Anterior cingulate cortex (tissue), 58 donors: ENCODE measurements at places on chromosomes 7 and 10.

DNA sequence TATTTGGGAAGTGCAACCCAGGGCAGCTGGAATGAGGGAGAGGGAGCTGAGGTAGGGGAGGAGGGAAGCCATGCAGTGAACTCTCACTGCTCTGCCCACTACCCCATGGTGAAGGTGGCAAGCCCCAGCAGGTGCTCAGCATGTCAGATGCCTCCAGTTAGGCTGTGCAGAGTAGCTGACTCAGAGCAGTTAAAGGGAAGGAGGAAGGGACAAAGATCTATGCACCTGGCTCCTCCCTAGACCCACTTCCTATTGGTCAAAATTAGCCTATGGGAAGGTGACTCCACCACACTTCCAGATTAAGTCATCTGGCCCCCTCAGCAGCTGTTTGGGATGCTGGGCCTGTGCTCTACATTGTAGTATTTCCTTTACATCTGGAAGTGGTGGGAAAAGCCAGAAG is 125.7 kb upstream of the MTPN start:
- DNase-seq, result no peak

DNA sequence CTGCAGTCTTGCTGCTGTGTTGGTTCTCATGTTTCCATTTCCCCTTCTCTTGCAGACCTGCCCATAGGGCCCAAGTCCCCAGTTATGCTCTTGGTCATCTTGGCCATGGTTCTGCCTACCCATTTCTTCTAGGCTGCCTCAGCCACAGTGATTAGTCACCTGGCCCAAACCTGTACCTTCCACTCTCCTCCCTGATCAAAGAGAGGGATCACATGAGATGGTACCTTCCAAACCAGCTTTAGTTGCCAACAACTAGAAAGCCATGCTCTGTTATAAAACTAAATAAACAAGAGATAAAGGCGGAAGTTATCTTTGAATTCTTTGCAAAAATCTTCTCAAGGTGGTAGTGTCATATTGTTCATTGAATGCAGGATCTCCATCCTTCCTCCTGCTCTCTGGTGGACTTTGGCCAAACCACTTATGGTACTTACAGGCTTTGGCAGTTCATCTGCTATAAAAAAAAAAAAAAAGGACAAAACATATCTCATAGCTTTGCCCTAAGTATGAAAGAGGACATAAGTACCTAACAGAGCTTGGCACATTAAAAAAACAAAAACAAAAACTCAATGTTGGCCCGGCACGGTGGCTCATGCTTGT is 25.8 kb downstream of the TACC2 start:
- DNase-seq, result no peak

GRCh38 chr10:63210611-63211196 is 77.6 kb downstream of the NRBF2 start:
- no peak for DNase-seq

DNA sequence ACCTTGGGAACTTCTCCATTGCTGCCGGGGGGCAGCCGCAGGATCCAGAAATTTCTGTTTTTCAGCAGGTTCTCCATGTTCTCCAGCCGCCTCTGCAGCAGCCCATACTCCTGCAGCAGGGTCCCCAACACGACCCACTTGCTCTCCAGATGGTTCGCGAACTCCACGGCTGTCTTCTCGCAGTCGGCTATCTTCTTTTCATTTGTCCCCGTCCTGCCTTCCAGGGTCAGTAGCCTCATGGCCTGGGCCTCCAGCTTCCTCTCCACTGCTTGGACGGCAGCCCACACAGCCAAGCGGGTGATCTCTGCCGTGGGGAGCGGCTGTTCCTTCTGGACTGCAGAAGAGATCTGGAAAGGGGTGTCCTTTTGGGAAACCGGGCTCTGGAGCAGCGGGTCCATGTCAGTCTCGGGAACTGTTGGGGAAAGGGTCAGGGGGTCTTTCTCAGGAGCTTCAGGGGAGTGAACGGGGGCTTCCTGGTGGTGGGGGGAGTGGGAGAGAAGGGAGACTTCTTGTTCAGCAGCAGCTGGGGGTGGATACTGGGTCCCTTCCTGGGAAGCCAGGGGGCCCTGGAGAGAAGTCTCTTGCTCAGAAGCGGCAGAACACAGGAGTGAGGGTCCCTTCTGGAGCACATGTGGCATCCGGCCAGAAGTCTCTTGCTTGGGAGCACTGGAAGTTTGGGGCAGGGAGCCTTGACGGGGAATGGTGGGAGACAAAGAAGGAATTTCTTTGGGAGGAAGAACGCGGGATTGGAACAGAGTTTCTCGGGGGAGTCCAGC is 5.5 kb downstream of the ZNF777 start:
- no peak for DNase-seq

GRCh38 chr7:158944195-158944594 is 87.8 kb downstream of the DYNC2I1 start:
- no peak for DNase-seq
